Stimulated activated CD4-positive, alpha-beta T cell treated with anti-CD3 and anti-CD28 coated beads, Interleukin-4, amount 100 ng/mL, for 48 hours (primary cell): ENCODE measurements at places on chromosomes 5 and 9.

- no peak for DNase-seq
Measured at GRCh38 chr9:109122726-109123621, 3.2 kb upstream of the TMEM245 start.

DNA sequence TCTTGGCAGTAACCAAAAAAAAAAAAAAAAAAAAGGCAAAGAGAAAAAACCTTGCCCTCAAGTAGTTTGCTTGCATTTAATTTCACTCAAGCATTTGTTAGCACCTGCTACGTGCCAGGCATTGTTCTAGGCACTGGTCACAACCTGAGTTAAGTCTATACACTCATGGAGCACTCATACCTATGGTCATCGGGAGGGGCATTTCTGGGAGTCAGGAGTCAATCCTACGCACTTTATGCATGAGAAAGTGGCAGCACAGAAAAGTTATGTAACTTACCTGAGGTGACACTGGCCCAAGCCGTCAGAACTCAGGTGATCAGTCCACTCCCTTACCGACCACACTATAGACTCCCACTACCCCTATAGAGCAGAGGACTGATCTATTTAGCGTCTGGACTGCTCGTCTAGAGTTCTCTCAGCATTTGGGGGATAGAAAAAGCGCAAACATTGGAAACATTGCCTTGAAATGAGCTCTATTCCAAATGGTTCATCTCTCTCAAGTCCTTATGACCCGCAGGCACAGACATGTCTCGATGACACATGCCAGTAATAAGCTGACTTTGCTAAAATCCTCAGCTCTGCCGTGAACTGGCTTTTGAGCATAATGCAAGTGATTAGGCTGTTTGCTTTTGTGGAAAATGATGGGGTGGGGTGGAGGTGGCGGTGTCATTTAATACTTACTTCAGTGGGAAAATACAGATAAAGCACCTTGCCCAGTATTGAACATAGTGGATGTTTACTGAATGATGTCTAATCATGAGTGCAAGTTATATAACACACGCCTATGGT is 160.2 kb downstream of the ARHGEF28 start:
- no peak for DNase-seq

GRCh38 chr5:67234671-67235176 is 38.1 kb upstream of the CD180 start:
- DNase-seq = no peak

- no peak for DNase-seq
Measured at GRCh38 chr9:22170990-22171670, 162.0 kb upstream of the CDKN2B start.

DNA sequence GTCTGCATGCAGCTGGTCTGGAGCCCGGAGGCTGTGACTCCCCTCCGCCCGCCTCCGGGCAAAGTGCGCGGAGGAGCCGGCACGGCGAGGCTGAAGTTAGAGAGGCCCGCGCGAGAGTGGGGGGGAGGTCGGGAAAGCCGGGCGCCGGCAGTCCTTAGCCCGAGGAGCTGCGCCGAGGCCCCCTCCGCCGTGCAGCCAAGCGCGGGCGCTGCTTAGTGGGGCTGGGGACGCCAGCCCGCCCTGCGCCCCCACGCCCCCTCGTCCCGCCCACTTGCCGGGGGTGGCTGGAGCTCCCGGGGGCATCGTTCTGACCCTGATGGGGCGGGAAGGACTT is 403 bp downstream of the NINJ1 start:
- DNase-seq = no peak
